GM03348 (cell line): ENCODE measurements at places on chromosomes 7 and 10.

DNA sequence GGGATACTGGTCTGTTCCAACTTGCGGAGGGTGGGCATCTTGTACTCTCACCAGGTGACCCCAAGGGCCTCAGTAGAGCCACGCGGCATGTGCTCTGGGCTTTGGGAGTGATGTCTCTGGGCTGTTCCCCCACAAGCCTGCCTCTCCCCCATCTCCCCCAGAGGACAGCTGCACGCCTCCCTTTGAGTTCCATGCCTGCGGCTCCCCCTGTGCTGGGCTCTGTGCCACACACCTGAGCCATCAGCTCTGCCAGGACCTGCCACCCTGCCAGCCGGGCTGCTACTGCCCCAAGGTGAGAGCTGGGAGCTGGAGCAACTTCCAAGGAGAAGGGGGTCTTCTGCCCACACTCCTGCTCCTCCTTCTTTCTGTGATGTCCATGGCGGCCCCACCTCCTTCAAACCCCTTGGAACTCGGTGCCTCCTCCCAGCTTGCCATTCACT lies 15.0 kb upstream of the ZNF862 start:
- no peak for DNase-seq

DNA sequence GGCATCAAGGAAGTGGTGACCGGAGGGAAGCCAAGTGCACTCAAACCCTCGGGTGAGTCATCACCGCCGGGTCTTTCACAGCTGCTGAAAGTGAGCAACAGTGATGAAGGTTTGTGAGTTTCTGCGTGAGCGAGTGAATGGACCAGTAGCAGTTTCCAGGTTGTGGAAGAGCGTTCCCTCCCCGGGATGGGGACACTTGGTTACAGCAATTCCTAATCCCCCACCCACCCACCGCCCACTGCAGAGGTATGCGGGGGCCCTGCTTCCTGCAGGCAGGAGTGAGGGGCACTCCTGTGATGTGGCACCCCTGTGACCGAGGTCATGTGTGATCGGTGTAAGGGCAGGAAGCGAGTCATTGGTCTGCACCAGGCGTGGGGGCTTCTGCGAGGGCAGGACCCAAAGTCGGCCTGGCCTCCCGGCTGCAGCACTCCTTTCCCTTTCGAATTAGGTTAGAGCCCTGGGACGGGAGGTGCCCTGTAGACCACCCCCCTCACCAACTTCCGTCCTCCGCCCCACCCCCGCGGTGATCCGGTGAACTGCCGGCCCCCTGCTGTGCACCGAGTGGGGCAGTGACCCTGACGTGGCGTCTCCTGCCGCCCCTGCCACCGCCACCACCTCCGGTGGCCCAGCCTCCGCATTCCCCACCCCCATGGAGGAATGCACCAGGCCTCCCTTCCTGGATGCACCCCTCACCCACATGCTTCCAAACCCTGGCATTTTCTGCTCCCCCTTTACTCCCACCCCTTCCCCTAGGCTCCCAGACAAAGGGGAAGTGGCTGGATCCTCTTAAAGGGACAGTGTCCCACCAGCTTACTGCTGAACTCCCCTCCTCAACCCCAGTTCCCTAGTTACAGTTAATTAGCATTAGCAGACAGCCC lies 10.9 kb downstream of the LIMK1 start:
- DNase-seq: peak; percentile 94

DNA sequence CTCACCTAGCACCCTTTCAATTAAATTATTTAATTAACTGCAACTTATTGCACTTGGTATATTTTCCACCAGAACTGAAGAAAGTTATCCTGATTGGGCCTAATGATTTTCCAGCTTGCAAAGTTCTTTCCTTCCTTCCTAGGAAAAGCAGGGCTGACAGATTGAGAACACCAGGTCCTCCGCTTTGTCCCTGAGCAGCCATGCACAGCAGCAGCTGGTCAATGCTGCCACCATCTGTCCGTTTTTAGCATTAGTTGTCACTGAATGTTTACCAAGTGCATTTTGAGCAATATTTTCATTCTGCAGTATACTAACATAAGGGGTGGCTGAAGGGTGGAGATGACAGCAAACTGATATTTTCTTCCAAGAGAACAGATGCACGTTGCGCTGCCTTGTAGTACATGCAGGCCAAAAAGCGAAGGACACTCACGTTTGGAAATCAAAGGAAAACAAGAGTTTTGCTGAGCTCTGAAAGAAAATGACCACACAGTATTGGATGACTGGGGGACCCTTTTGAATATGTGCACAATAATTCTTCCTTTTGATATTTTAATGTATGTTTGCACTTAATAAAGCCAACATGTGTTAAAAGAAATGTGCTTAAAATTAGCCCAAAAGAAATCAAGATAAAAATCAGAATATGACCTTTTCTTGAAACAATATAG lies 248.8 kb upstream of the PTN start:
- peak; percentile 86 for DNase-seq

DNA sequence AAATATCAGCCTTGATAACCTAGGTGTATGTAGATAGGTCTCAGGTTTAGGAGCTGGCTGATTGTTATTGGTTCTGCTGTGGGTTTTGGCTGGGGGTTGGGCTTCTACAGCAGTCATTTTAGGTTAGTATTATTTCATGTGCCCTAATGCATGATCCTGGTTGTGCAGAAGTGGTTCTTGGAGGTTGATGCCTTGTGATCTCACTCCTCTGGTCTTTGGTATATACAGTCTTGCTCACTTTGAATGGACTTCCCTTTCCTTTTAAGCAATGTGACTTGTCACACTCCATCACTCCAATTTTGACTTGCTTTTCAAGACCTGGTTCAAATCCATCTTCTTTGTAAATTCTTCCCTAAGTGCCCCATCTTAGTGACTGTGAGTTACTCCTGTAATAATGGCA lies 188.9 kb downstream of the LRMDA start:
- DNase-seq: no peak

GRCh38 chr7:39504963-39505362 lies 61.2 kb upstream of the YAE1 start:
- no peak for DNase-seq

- no peak for DNase-seq
Observed at GRCh38 chr7:696426-696811, 30.1 kb upstream of the DNAAF5 start.
